Activated CD4-positive, alpha-beta T cell treated with anti-CD3 and anti-CD28 coated beads, Interleukin-2, amount 10 ng/mL, durations not matched to agents 24 days and 14 days (primary cell): ENCODE measurements at places on chromosomes 2 and 18.

DNA sequence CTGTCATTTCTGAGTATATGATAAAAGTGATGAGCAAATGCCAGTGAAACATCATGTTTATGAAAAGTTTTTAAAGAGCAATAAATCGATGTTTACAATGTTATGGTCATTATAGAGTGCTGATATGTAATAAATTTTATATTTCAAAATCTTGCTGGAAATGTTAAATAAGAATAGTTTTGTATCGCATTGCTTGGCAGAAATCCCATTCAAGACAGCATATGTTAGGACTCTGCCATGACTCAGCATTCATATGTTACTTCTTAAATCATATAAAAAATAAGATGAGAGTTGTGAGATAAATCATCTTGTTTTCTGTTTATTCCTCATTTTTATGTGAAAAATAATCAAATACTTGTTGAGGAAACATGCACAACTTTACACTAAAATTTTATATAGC lies 949.9 kb upstream of the NRXN1 start:
- no peaks in the 10 kb centered on the region for H3K27me3 ChIP-seq
- no peak overlapping the region for H3K27ac ChIP-seq
- H3K4me1 ChIP-seq, result no peaks in the 10 kb centered on the region
- H3K36me3 ChIP-seq, result no peaks in the 10 kb centered on the region

- H3K36me3 ChIP-seq, result no peaks in the 10 kb centered on the region
- H3K4me3 ChIP-seq, result no peak overlapping the region
- DNase-seq, result no peak
- H3K4me1 ChIP-seq, result no peaks in the 10 kb centered on the region
- H3K27ac ChIP-seq, result no peak overlapping the region
Observed at GRCh38 chr18:76275727-76276313, 219.2 kb downstream of the ZNF516 start.

DNA sequence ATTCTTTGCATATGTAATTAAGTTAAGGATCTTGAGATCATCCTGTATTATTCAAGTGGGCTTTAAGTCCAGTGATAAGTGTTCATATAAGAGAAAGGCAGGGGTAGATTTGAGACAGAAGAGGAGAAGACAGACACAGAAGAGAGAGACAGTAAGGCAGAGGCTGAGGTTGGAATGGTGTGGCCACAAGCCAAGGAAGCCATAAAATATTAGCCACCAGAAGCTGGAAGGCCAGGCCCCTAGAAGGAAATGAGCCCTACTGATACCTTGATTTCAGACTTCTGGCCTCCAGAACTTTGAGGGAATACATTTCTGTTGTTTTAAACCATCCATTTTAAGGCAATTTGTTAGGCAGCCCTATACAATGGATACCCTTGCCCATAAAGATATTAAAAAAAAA lies 66.9 kb upstream of the DLX2 start:
- H3K4me1 ChIP-seq, result peaks cover 3% of the 10 kb centered on the region
- no peak overlapping the region for H3K4me3 ChIP-seq
- no peak overlapping the region for H3K27ac ChIP-seq
- H3K27me3 ChIP-seq, result peaks cover 39% of the 10 kb centered on the region

DNA sequence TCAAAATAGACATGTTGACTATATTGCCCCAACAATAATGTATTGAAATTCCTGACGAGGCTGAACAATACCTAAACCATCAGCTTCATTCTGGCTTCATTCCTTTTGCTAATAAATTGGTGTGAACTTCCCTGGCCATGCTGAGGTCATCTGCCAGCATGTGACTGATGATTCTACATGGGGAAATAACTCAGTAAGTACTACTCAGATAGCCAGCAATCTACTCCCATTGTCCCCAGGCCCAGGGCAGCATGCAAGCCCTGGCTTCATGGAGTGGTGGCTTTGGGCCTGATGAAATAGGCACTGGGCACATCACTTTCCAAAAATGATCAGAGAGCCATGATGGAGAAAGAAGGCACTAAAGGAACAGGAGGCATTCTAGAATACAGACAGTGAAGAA lies 468.5 kb upstream of the PIK3C3 start:
- no peak overlapping the region for H3K27ac ChIP-seq
- H3K4me1 ChIP-seq, result no peaks in the 10 kb centered on the region
- no peaks in the 10 kb centered on the region for H3K36me3 ChIP-seq

DNA sequence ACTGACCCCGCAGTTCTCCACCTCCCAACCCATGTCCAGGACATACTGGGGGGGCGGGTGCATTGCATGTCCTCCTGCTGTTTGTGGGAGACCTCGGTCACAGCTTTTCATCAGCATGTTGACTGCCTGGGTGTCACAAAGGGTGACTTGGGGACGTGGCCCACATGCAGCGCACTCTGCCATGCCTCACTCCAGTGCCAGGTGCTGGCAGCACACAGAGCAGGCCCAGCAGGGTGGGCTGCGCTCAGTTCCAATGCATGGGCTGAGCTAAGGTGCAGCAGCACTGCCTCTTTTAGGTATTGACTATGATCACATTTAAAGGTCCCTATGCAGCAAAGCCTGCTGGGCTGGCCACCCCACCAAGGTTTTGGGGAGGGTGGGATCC lies 261.9 kb upstream of the SALL3 start:
- peaks cover 7% of the 10 kb centered on the region for H3K27me3 ChIP-seq
- H3K4me3 ChIP-seq, result no peak overlapping the region
- no peak overlapping the region for H3K27ac ChIP-seq
- H3K36me3 ChIP-seq, result no peaks in the 10 kb centered on the region
- no peaks in the 10 kb centered on the region for H3K4me1 ChIP-seq

GRCh38 chr2:8303322-8303832 lies 378.5 kb upstream of the ID2 start:
- H3K36me3 ChIP-seq, result peaks cover 14% of the 10 kb centered on the region
- H3K27me3 ChIP-seq, result no peaks in the 10 kb centered on the region
- peak overlapping the region; percentile 83 for H3K27ac ChIP-seq
- DNase-seq, result peak; percentile 94
